ENCODE measurements at places on chromosomes 1 and 21. TPM values are rescaled to one million over a fixed set of nuclear protein-coding genes. Genes with fewer than 3 reads are reported as not detected.

CYP2J2 gene
- total RNA-seq, result 14.2 TPM

LCE1E gene
- total RNA-seq, result not detected

- no peak for DNase-seq
Measured at GRCh38 chr1:33399375-33399774, 31.5 kb downstream of the PHC2 start.

DNA sequence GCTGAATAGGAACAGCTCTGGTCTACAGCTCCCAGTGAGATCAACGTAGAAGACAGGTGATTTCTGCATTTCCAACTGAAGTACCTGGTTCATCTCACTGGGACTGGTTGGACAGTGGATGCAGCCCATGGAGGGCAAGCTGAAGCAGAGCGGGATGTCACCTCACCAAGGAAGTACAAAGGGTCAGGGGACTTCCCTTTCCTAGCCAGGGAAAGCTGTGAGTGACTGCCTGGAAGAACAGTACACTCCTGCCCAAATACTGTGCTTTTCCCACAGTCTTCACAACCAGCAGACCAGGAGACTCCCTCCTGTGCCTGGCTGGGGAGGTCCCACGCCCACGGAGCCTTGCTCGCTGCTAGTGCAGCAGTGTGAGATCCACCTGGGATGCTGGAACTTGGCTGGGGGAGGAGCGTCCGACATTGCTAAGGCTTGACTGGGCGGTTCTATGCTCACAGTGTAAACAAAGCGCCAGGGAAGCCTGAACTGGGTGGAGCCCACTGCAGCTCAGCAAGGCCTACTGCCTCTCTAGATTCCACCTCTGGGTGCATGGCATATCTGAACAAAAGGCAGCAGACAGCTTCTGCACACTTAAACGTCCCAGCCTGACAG, 14.7 kb downstream of the CR1L start:
- DNase-seq, result no peak

GRCh38 chr1:246254854-246255253, 252.2 kb downstream of the SMYD3 start:
- DNase-seq, result no peak
